Islet precursor cell (in vitro differentiated cells): ENCODE measurements at places on chromosomes 16 and 17.

DNA sequence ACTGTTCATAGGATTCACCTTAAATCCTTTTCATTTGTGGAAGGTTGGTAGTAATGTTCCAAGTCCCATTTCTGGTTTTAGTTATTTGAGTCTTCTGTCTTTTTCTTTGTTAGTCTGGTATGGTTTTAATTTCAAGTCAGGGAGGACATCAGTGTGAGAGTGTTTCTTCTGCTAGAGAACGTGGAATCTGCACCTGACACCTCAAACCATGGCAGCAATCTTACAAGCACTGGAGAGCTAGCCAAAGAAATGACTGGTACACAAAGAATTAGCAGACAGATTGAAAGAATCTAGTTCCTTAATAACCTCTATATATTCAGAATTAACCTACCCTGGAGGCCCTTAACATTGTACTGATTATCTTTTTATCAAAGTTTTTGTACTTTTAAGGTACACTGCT is 50.2 kb downstream of the CHCT1 start:
- no peak for DNase-seq

GRCh38 chr17:44198721-44199552 is 747 bp downstream of the ATXN7L3 start:
- peak; percentile 90 for DNase-seq

DNA sequence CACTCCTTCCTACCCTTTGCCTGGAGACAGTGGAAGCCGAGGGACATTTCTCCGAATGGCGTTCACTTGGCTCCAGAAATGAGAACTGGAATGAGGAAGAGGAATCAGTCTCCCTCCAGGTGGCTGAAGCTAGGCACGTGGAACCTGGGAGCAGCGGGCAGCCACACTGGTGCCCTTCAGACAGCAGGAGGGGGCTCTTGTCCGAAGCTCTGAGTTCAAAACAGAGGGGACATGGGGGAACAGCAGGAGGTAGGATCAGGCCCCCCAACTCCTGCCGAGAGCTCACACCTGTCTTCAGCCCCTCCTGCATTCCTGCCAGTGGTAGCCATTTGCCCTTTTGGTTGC is 41.5 kb downstream of the TMEM235 start:
- DNase-seq = no peak

- DNase-seq = peak; percentile 62
Observed at GRCh38 chr17:79907850-79908249, 68.6 kb upstream of the CBX4 start.

- no peak for DNase-seq
Observed at GRCh38 chr16:56866955-56867830, 2.2 kb downstream of the SLC12A3 start.

DNA sequence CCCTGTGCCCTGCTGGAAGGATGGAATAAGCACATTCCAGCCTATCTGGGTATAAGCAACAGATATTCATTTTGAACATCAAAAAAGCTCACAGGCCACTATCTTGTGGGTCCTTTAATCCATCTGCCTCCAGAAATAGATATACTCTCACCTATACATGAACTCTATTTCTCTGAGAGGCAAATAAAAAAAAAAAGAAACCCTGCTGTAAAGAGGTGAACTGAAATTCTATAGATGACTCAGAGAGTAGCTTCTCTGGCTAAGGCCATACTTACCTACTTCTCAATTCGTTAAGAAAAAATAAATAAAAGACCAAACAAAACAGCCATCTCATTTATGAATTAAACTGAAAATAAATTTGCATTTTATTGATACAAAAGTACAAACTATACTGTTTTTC is 86.3 kb downstream of the DYNLRB2 start:
- no peak for DNase-seq

DNA sequence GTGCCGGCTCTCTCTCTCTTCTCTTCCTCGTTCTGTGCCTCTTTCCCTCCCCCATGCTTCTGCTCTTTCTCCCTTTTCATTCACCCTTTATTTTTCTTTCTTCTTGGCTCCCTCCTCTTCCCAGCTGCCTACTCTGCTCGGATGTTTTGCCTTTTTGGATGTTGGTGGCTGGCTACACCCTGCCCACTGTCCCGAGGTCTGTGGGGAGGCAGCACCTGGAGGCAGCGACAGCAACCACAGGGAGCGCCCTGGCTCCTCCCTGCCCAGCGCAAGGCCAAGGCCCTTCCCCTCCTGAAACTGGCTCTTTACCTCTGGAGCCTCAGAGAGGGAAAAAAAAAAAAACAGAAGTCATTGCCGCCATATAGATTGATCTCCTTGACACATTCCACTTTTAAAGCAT is 20.0 kb downstream of the CLUAP1 start:
- peak; percentile 50 for DNase-seq

GRCh38 chr17:61806936-61807335 is 56.4 kb downstream of the BRIP1 start:
- DNase-seq = no peak

GRCh38 chr17:9200699-9201359 is 179.5 kb downstream of the NTN1 start:
- DNase-seq = no peak

GRCh38 chr16:1220098-1220728 is 4.9 kb downstream of the TPSG1 start:
- DNase-seq = no peak

DNA sequence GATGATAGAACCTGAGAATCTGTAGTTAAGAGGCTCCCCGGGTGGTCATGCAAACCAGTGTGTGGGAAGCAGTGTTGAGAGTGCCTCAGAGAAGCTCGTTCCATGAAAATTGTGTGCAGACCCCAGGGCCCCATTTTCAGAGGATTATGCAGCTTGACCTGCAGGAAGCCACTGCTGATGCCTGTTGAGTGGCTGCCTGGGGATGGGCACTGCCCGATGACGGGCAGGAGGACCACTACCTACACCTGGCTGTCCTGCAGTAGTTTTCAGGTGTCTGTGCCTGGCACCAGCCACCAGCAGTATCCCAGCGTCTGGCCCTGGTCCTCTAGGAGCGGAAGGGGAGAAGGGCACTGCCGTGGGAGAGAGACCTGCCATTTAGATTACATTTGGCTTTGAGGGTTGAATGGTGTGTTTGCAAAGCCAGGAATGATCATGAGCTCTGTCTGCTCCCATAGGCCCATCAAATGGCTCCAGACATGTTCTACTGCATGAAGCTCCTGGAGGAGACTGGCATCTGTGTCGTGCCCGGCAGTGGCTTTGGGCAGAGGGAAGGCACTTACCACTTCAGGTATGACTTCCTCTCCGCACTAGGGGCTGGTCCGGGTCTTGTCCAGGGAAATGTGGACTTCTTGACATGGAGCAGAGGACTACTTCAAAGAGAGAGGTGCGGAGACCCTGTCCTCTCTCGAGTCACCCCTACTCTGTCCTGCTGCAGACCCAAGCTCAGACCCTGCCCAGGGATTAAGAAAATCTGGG is 42.5 kb downstream of the GPT2 start:
- no peak for DNase-seq

GRCh38 chr17:2155573-2155972 is 100.7 kb downstream of the HIC1 start:
- no peak for DNase-seq
